Colonic mucosa (tissue), 4 donors: ENCODE measurements at places on chromosomes 2 and 18. TPM values are rescaled to one million over a fixed set of nuclear protein-coding genes. Genes with fewer than 3 reads are reported as not detected.

DNA sequence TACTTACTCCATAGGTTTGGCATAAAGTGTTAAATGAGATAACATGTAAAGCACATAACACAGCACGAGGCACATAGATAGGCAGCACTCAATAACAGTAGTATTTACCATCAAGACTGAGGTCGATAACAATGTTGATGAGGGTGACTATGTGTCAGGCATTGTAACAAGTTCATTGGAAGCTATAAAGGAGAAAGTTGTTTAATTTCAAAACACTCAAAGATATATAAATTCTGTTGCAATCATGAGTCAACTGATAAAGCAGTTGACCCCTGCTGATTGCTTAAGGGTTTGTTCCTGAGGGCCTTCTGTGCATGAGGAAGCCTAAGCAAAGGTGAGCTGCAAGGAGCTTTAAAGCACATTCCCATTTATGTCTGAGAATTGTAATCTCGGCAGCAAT lies 760.5 kb downstream of the SATB2 start:
- peak overlapping the region; percentile 69 for H3K27ac ChIP-seq
- no peaks in the 10 kb centered on the region for H3K4me1 ChIP-seq
- peak; percentile 42 for DNase-seq
- H3K4me3 ChIP-seq = no peak overlapping the region

ARHGEF33 gene
- 0.32 TPM for total RNA-seq

DNA sequence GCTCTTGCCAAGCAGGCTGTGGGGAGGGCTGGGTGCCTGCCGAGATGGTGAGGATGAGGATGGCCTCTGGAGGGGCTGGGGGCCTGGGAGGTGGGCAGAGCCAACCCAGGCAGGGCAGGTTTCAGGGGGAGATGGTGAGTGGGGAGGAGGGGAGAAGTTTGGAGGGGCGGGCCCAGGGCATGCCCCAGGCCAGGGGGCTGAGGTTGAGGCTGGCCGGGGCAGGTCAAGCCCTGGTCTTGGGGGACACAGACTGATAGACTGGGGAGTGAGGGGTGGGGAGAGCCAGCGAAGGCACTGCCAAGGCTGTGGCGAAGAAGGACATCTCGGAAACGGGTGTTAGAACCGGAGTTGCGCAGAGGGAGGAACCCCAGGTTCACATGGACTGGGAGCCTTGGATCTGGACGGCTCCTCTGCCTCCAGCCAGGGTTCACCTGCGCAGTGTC lies 12.6 kb downstream of the CAPN10 start:
- no peak overlapping the region for H3K27ac ChIP-seq
- no peaks in the 10 kb centered on the region for H3K36me3 ChIP-seq
- no peak overlapping the region for H3K4me3 ChIP-seq
- no peaks in the 10 kb centered on the region for H3K27me3 ChIP-seq

MEP1B gene
- total RNA-seq = 1.8 TPM

DNA sequence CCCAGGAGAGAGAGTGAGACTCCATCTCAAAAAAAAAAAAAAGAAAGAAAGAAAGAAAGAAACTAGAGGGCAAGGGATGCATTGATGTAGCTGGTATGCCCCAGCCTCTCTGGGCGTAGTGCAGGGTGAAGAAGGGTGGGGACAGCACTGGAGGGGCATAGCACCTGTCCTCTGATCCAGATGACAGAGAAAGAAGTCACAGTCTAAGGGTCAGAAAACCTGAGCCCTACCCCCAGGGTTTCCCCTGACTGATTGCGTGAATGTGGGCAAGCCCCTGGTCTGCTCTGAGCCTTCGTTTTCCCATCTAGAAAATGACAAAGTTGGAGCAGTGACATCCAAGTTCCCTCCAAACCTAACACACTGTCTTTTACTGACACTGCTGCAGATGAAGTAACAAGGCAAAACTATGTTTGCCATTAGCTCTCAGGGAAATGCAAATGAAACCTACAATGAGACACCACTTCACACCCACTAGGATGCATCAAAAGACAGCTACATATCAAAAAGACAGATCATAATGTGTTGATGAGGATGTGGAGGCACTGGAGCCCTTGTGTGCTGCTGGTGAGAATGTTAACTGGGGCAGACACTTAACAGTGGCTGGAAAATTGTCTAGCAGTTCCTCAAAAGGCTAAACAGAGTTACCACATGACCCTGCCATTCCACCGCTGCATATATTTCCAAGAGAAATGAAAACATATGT lies 19.5 kb upstream of the YWHAQ start:
- no peak for DNase-seq
- no peak overlapping the region for H3K27ac ChIP-seq
- H3K36me3 ChIP-seq = no peaks in the 10 kb centered on the region
- no peaks in the 10 kb centered on the region for H3K4me1 ChIP-seq
- no peak overlapping the region for H3K4me3 ChIP-seq

GRCh38 chr2:5696945-5697521 lies 4.8 kb downstream of the SOX11 start:
- DNase-seq = no peak
- peaks cover 38% of the 10 kb centered on the region for H3K27me3 ChIP-seq
- H3K27ac ChIP-seq = no peak overlapping the region
- H3K36me3 ChIP-seq = no peaks in the 10 kb centered on the region
- no peak overlapping the region for H3K4me3 ChIP-seq
- H3K4me1 ChIP-seq = no peaks in the 10 kb centered on the region

NOL4 gene
- total RNA-seq = 1.5 TPM

- H3K4me3 ChIP-seq = no peak overlapping the region
- DNase-seq = no peak
- no peaks in the 10 kb centered on the region for H3K4me1 ChIP-seq
Observed at GRCh38 chr2:238082151-238082550, 18.0 kb upstream of the ESPNL start.

DNA sequence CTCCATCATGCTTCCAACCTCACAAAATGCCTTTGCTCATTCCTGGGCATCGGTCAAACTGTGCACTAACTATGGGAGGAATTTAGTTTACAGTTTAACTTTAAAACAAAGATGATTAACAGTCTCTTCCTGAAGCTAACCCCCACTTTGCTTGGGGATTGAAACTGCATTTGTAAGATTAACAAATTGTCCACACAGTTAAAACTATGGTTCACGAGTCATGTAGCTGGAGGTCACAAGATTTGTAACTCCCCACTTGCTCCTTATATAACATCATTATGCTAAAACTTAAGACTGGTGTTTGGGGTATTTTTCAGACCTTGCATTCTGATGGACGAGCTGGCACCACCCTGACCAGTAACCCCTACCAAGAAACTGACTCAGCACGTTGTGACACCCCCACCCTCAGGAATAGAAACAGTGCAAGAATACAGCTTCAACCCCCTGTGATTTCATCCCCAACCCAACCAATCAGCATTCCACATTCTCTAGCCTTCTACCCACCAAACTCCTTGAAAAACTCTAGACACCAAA lies 252.3 kb downstream of the MBD5 start:
- no peak for DNase-seq
- no peaks in the 10 kb centered on the region for H3K4me1 ChIP-seq
- H3K27me3 ChIP-seq = no peaks in the 10 kb centered on the region
- H3K4me3 ChIP-seq = no peak overlapping the region

DNA sequence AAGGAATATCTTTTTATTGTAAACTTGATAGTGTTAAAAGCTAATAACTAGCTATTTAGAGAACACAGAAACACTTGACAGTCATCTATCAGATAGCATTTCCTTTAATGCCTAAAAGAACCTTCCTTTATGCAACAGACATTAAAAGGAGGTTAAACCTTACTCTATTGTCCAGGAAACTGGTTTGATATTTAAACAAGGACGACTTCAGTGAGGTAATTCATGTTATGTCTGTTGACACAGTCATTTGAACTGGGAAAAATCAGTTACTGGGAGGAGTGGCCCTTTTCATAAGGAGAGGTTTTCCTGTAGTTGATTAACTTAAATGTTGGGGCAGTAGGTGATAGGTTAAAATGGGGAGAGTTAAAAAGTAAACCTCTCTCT lies 6.7 kb downstream of the TGIF1 start:
- no peaks in the 10 kb centered on the region for H3K36me3 ChIP-seq
- peak overlapping the region; percentile 100 for H3K27ac ChIP-seq
- peaks cover 13% of the 10 kb centered on the region for H3K4me1 ChIP-seq
- no peak overlapping the region for H3K4me3 ChIP-seq
- no peaks in the 10 kb centered on the region for H3K27me3 ChIP-seq
- peak; percentile 58 for DNase-seq

VIT gene
- total RNA-seq = 0.21 TPM

AQP12B gene
- 9.6 TPM for total RNA-seq
